ENCODE measurements at places on chromosomes 16 and 17.

GRCh38 chr17:44363613-44364159, at the start of gene FAM171A2:
FAM171A2 (minus strand) TSS chr17:44363853; CDS start chr17:44363714, 139 bp downstream.
- DNase-seq = no peak

DNA sequence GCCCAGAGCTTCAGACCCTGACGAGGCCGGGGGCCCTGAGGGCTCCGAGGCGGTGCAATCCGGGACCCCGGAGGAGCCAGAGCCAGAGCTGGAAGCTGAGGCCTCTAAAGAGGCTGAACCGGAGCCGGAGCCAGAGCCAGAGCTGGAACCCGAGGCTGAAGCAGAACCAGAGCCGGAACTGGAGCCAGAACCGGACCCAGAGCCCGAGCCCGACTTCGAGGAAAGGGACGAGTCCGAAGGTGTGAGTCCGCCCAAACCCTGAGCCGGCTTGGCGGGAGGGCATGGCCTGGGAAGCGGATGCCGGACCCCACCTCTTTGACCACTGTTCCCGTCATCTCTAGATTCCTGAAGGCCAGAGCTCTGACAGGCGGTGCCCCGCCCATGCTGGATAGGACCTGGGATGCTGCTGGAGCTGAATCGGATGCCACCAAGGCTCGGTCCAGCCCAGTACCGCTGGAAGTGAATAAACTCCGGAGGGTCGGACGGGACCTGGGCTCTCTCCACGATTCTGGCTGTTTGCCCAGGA, 4.4 kb downstream of the NOL3 start:
- DNase-seq = no peak

DNA sequence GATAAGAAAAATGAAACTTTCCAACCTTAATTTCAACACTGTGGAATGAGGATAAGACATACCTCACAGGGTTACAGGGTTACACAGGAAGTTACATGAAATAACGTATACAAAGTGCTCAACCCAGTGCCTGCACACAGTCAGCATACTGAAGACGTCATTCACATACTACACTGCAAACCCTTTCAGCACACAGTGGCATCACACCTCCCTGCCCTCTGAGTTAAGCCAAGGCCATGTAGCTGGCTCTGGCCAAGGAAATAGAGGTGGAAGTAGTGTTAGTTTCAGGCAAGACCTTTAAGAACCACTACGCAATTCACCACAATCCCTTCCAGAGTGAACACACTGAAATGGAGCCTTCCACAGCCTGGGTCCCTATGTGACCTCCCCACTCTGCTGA, 46.6 kb upstream of the GSG1L start:
- no peak for DNase-seq

DNA sequence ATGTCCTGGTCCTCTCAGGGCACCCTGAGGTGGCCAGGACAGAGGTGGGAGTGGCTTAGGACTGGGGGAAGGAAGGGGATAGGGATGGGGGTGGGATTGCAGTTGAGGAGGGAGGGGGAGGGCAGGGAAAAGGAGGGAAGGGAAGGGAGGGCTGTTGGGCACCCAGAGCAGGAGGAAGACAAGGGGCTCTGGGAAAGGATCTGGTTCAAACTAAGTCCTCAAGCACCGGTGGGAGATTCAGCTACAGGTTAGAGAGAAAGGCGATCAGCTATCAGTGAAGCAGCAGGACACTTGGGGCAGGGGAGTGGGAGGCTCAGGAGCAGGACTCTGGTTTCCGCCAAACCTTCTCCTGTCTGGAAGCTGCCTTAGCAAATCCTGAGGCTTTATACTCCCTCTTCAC, 44.6 kb upstream of the ACSM2B start:
- DNase-seq = no peak

DNA sequence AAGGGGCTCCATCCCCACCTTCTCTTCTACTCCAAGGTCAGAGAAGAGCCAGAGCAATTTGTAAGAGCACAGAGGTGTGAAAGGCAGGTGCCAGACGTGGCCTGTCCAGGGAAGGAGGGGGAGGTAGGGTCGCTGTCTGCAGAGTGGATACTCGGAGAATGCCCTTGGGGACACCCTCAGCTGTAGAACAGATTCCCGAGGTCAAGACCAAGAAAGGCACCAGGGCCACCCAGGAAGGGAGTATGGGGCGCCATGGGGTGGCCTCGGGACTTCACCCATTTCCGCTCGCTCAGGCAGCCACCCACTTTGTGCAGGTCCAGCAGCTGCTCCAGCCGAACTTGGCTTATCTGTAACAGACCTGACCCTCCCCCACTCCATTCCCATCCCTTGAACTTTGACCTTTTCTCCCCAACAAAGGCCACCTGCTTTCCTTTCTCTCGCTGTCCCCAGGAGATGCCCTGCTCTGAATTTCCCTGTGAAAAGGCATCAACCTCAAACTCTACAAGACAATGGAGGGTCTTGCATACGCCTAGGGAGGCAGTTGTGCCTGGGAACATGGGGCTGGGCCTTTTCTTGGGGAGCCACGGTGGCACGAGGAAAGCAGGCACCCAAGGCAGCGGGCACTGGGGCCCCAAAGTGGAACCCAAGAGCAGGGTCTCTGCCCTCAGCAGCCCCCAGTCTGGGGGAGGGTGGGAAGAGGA, 11.3 kb upstream of the AXIN2 start:
- no peak for DNase-seq

Data from right renal pelvis (tissue), 4 donors.